ENCODE measurements at places on chromosomes 1 and 21. TPM values are rescaled to one million over a fixed set of nuclear protein-coding genes. Genes with fewer than 3 reads are reported as not detected.

DNA sequence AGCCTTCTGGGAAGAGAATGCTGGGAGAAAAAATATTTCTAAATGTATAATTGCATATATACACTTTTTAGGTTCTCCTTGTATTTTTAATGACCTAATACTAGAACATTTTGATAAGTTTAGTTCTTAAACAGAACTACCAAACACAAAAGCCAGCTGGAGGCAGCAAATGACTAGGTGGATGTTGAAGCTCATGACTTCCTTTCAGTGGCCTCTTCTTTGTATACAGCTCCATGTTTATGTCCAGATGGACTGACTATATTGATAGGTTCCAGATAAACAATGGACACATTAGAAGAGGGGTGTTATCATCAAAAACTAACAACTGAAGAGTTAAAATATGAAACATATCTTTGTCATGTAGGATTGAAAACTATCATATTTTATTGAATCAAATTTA is 52.5 kb downstream of the LRRC8D start:
- DNase-seq, result no peak

The PDPN gene
- total RNA-seq, result 0.87 TPM

DNA sequence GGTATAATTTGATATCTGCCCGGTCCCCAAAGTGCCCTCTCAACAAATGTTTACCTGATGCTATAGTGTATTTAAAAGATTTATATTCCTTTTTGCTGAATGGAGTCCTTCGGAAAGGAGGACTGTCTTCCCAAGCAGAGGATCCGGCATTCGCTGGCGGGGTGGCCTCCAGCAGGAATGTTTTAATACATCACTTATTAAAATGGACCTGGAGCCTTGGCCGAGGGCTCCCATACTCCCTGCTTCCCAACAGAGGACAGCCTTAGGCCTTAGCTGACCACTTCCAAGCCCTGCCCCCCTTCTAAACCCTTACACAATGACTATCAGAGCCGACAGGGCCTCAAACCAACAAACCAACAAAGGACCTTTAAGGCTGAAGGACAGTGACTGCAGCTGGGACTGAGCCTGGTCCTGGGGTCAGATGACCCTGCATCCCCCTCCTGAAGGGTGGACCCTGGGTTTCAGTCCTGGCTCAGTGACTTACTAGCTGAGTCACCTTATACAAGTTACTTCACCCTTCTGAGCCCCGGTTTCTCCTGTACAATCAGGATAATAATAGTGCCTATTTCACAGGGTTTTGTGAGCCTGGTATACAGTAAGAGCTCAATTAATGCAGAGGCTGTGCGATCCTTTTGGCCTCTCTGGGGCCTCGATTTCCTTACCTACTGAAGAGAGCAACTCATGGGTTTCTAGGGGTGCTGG is 5.6 kb downstream of the CAMK2N1 start:
- DNase-seq, result peak; percentile 93

- DNase-seq, result no peak
These were observed 152.5 kb downstream of the CDC7 start for GRCh38 chr1:91653183-91653582.

GRCh38 chr1:201889090-201889968 is 631 bp downstream of the SHISA4 start:
- no peak for DNase-seq

The FAM167B gene
- not detected for total RNA-seq

The FAAH gene
- total RNA-seq, result 16.1 TPM

DNA sequence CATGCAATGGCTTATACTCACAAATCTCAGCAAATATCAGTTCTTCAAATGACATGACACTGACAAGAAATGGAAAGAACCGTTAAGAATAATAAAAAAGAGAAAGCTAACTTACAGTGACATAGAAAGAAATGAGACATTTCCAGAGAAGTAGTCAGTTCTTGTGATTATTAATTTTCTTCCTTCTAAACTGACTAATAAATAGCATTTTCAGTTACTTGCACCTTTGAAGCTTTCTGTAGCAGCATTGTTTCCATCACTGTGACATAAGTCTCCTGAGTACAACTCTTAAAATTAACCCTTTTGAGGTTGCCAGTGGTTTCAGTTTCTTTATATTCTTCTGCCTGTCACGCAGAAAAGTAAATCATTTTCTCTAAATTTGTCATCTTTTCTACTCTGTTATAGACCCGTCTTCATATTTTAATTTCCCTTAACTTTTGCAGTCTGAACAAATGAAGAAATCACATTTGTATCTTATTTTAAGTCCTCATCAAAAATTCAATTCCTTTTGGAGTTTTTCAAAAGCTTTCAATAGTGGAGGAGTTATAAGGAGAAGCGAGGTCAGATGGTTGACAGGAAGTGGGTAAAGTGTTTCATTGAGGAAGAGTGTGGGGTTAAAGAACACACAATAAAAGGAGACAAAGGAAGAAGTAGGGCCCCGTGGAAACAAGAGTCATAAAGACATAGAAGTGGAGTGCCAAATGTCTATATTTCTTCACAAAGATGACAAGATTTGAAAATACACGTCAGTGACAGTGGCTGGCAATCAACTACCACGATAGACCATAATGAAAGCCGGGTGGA is 57.9 kb upstream of the S1PR1 start:
- DNase-seq, result no peak

- no peak for DNase-seq
These were observed 153.8 kb upstream of the C1orf105 start for GRCh38 chr1:172266528-172267174.

- no peak for DNase-seq
These were observed 27.5 kb upstream of the ZFP69B start for GRCh38 chr1:40422630-40423263.

DNA sequence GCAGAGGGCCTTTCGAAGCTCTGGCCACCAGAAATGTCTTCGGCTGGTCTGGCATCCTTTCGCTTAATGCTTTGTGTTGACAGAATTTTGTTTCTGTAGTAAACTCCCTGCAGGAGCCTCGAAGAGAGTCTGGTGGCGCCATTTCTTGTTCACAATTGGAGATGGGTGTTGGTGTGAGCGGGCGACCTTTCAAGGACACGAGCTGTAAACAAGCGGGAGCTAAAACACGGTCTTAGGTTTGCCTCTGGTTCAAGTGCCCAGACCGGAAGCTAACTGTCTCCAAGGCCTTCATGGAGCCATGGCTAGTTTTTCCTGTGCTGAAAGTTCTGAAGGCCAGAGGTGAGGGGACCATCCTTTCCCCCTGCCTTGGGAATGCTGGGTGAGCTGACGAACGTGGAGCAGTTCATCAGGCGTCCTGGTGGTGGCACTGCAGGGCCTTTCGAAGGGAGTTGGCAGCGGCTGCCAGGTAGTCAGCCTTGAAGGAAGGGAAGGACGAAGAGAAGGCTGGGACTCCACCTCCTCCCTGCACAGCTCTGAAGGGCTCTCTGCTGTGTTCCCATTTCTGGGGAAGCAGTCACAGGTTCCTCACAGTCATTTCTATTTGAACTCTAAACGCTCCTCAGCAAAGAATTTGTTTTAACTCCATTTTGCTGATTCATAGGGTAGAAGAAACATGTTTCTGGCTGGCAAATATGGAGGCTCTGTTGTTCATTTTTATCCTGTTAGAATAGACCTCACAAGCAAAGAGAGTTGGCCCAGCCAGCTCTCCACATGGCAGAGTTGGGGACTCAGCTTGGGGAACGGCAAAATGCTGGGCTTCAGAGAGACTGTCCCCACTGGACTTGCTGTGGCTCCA is 35.2 kb downstream of the URB2 start:
- peak; percentile 42 for DNase-seq

DNA sequence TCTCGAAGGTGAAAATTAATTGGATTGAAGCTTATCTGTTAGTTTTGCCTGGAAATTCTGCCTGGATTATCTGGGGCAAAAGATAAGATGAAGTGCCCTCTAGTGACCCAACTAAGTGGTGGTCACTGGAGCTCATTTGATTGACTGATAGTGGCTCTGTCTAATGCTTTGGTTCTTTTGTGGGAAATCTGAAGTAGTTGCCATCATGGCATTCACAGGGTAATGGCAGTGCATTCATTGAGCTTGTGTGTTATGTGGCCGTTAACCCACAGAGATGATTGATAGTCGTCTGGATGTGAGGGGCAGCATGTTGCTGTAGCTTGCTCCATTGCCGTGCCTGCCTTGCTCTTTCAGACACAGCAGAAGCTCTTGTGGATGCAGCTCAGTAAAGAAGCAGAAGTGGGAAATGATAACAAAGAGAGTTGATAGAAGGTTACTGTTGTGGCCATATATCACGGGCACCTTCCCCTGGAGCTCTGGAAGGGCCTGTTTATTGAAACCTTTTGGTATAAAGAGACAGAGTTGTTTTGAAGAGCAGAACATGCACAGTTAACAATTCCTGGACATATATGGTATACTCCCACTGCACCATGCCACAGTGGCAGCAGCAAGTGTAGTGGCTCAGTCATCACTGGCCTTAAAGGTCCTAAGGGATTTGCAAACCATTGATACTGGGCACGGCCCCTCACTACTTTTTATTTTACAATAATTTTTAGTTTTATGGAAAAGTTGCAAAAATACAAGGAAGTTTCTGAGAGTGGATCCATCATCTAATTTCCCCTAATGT is 42.0 kb downstream of the CXADR start:
- no peak for DNase-seq

GRCh38 chr21:25375675-25376074 is 231.6 kb downstream of the MRPL39 start:
- DNase-seq, result no peak

DNA sequence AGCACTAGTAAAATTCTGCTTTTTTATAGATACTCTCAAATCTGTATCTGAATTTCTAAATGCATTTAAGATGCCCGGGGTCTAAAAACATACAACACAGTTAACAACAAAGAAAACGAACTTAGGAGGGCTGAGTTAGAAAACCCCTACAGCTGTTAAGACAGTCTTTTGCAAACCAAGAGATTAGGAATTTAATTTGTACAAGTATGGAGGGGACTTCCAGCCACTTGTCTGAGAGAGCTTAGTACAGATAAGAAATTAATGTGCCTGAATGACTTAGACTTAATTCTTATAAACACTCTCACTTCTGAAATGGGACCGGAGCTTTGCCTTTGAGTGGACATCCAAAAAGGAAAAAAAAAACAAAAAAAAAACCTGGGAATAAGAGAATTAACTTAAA is 61.6 kb downstream of the SMYD3 start:
- DNase-seq, result no peak

DNA sequence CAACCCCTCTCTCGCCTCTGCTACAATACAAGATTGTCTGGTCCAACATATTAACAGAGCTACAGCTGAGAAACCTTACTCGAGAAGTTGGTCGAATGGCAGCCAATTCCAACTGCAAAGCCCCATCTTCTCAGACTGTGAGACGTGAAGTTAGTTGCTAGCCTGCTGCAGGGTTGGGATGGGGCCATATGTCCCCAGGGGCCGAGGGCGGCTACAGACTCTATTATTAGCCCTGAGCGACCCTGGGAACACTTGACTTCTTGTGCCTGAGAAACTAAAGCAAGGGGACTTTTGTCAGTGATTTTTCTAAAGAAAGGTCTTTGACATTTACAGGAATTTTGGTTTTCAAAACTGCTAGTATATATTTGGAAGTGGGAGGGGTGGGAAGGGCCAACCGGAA is 13.7 kb downstream of the NCF2 start:
- no peak for DNase-seq
